NCI-H226 (cell line): ENCODE measurements at places on chromosomes 5 and 9.

DNA sequence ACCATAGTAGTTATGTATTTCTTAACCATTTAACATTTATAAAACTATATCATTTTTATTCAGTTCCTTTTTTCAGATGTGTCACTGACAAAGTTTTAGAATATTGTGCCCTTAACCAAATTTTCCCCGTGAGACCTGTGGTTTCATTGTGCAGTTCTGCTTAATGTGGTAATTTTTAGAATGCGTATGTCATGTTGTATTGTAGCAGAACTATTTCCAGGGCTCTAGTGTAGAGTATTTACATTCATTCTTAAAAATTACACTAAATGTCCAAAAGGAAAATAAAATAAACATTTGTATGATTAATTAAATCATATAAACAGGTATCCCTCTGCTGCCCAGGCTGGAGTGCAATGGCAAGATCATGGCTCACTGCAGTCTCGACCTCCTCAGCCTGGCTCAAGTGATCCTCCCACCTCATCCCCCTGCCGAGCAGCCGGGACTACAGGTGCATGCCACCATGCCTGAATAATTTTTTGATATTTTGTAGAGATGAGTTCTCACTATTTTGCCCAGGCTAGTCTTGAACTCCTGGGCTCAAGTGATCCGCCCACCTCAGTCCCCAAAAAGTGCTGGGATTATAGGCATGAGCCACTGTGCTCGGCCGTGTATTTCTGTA, 15.4 kb downstream of the SERINC5 start:
- no peak for DNase-seq

- no peak for DNase-seq
Measured at GRCh38 chr9:3398232-3398648, 127.6 kb downstream of the RFX3 start.

DNA sequence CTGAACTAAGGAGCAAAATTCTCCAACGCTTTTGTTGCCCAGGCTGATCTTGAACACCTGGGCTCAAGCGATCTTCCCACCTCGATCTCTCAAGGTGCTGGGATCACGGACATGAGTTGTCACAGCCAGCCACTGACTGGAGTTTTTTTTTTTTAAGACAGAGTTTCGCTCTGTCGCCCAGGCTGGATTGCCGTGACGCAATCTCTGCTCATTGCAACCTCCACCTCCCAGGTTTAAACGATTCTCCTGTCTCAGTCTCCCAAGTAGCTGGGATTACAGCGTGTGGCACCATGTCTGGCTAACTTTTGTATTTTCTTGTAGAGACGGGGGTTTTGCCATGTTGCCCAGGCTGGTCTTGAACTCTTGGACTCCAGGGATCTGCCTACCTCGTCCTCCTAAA, 58.2 kb downstream of the EHMT1 start:
- DNase-seq = no peak

- DNase-seq = no peak
Measured at GRCh38 chr5:89060768-89061167, 177.8 kb upstream of the MEF2C start.

DNA sequence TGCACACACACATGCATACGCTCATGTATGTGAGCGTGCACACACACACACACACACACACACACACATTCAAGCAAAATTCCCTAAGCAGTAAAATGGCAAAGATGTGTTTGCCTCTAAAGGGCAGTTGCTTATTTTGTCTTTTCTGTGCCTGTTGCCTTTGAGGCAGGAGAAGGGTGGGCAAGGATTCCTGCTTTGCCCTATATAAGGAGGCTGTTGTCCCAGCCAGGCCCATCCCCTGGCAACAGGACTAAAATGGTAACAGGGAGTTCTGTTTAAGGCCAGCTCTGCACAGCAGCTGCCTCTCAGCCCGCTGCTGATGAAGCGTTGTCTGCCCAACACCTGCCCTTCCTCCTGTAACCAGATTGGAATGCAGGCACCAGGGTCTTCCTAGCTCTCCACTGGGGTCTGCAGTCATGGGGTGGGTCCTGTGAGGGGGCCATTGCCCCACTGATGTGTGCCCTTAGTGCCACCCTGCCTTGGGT, 64.4 kb downstream of the PPARGC1B start:
- DNase-seq = no peak

DNA sequence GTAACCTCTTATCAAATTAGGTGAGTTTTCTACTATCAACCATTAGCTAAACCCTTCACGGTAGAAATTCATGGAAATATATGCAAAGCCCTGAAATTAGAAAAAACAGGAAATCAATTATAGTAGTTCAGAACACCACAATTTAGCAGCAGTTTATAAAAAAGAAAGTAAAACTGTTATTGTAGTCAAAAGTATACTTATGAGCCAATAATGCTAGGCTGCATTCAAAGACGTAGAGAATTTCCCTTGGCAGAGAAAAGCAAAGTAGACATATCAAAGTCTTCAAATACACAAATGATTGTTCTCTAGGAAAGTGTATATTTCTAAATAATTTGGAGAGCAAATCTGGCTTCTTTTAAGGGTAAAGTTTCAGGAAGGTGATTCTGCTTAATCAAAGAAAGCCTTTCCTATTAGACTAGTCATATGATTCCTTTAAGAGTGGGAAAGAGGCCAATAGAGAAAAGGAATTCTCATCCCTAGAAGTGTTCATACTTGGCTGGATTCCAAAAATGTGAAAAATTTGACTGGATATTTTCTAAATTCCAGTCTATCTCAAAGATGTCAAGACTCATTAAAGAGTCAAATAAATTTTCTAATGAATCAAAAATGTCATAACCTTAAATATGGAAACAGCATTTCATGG, 185.5 kb downstream of the SMC2 start:
- peak; percentile 92 for DNase-seq

GRCh38 chr9:89022001-89022759, 30.9 kb downstream of the S1PR3 start:
- DNase-seq = peak; percentile 94

DNA sequence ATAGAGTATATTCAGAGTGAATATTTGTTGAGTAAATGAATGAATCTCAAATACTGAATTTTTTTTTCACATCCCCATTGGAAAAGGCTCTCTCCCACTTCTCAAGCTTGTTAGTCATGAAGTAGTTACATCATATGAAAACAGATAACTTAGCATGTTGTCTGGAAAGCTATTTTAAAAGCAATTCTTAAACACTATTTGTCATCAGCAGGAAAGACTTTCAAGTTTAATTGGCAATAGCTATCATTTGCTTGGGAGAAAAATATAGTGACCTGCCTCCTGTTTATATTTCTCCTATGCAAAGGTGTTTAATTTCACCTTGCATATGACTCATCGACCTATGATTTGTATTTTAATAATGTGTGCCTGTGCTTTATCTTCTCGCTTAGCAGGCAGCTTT, 499.8 kb upstream of the GRIA1 start:
- DNase-seq = no peak

DNA sequence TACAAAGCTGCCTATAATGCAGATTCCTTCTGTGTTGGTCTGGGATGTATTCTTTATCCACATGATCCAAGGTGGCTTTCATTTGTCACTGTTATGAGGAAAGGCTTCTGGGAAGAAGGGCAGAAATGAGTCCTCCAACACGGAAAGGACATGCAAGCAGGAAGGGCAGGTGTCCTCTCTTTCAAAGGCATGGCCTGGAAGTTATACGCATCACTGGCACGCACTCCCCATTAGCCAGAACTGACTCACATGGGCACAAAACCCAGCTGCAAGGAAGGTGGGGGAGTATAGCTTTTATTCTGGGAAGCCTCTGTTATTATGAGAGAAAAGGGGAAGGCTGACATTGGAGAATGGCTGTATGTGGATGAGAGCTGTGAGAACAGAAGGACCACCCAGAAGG, 141.3 kb upstream of the ZNF618 start:
- DNase-seq = no peak

DNA sequence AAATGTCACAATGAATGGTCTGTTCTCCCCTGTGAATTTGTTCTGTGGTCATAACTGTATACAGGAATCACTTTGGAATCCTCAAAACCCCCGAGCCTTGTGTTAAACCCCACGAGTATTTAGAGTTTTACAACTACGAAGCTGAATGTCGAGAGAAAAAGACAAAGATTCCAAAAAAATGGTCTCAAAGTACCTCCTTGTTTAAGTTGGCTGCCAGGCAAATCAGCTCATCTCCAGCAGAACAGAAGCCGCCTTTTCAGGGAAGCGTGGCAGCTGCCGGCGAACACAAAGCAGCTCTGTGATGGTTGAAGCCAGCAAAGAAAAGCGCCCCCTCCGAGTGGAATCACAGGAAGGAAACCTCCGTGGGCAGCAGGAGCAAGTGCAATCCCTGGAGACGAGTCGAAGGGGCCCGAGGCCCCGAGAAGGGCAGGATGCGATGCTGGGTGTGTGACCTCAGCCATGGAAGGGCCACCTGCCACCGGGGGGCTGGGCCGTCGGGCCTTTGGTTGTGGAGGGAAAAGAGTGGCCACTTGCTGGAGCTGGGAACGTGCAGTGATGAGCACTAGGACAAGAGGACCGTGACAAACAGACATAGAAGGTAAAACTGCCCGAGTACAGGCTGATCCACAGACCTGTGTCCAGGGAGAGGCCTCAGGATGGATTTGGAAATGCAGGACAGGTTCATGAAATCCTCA, 706.4 kb downstream of the SEMA5A start:
- no peak for DNase-seq

GRCh38 chr5:83244516-83244915, 167.2 kb downstream of the XRCC4 start:
- DNase-seq = no peak

GRCh38 chr9:134356496-134357470, 30.5 kb downstream of the RXRA start:
- peak; percentile 41 for DNase-seq

DNA sequence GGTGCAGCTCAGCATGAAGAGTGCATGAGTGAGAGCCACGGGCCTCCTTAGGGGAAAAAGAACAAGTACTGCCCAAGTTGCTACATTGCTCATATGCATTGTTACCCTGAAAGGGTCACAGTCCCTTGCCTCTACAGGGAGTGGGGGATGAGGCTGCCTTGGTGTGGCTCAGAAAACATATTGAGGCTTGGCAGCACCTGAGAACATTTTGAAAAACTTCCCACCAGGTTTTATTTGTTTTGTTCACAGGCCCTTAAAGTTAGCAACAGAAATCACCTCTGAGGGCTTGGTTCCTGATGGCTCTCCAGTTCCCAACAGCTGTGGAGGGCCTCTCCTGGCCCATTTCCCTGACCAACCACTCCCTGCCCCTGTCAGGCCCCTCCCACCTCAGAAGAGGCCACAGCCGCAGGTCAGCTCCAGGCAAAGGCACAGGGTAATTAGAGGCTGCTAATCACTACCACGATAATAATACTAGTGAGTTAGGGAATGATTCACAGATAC, 90.7 kb upstream of the ADRA1B start:
- DNase-seq = no peak

- DNase-seq = no peak
Measured at GRCh38 chr5:127235136-127235535, 55.5 kb upstream of the MEGF10 start.

DNA sequence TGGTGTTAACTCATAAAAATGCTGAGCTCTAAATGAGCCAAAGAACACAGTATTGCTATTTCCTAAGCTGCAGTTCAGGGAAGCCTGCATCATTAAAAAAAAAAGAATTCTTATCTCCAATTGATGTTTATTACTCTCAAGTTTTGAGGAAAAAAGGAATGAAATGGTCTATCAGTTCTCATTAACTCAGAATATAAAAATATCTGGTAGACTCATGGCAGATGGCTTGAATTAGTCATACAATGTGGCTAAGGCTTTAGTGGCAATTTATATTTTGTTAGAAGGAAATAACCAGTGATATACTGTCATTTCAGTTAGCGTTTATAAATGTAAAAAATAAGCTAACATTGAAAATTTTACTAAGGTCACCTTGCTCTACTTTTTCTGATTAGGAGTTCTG, 1403.4 kb upstream of the C9orf72 start:
- DNase-seq = no peak

DNA sequence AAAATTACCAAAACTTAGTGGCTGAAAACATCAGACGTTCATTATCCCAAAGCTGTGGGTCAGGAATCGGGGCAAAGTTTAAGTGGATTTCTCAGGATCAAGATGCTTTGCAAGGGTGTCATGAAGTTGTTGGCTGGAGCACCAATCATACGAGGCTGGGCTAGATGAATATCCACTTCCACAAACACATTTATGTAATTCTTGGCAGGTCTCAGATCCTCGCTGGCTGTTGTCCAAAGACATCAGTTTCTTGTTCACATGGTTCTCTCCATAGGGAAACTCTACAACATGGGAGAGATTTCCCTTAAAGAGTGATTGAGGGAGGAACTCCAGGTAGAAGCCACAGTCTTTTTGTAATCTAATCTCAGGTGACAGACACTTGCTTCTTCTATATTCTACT, 20.2 kb upstream of the CCDC192 start:
- no peak for DNase-seq

DNA sequence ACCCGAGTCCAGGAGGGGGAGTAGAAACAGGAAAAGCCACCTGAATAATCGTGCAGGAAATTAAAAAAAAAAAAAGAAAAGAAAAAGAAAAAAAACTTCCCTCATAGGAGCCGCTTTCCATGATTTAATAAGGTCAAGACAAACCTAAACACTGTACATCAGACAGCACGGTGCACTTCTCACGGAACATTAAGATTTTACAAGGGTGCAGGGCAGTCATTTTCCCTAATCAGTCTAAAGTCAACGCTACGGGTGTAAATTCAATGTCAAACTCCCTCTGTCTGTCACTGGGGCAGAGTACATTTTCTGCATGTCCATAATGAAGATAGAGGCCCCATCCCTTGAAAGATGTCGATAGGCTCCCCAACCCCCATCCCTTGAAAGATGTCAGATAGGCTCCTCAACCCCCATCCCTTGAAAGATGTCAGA, 139.7 kb downstream of the TSSK1B start:
- no peak for DNase-seq

DNA sequence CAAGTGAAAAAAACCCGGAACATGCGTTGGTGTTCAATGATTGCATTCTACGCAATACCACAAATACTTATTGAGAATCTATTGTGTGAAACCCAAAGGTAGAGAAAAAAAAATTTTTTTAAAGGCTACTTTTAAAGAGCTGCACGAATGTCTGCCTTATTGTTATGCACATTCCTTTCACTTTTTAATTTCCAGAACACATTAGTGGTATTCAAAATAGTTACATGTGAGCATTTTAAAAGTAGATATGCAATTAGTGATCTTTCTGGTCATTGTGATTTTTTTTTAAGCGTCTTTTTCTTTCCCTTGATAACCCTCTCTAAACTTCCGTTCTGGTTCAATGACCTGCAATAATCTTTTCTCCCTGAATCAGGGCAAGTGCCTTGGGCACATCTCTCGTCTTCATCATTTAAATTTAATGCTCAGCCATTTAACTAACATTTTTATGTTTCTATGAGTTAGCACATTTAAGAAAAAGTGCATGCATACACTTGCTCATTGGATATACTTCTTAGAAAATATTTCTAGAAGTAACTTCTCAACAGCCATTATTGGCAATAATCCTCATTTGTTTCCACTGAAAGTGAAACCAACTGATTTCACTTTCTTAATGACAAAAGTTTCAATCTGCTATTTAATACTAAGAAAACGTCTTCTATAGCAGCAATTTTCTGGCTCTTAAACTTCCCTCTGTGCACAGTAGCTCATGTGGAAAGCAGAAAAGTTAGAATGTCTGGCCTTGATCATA, 80.3 kb downstream of the CDH6 start:
- no peak for DNase-seq

- DNase-seq = no peak
Measured at GRCh38 chr9:13716601-13717321, 437.3 kb upstream of the MPDZ start.
